Heart right ventricle (tissue), 16 donors: ENCODE measurements at places on chromosomes 3 and 15. TPM values are rescaled to one million over a fixed set of nuclear protein-coding genes. Genes with fewer than 3 reads are reported as not detected.

DNA sequence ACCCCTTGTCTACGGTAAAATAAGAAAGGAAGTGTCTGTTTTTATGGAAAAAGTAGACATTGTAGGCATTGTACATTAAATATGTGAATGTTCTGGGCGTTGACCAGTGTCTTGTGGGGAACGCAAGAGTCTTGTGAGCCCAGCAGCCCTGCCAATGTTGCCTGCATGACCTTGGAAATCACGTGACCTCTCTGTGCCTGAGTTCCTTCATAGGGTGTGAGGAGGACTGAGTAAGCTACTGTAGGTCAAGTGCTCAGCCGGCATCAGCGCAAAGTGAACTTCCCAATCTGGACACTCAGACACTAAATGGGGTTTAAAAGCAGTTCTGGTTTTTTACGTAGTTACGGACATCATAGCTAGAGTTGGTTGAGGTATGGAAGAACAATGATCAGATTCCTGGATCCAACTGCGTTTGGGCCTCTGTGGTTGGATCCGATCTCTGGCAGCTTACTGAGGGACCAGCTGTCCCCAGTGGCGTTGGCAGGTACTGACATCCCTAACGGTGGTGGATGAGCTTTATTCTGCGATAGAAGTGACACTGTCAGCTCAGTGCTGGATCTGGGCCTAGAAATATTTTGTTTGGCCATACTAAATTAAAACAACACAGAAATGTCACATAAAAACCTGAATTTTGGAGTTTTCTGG lies 63.8 kb downstream of the SPSB4 start:
- no peak for DNase-seq

- no peak for DNase-seq
These were observed 645 bp upstream of the SLITRK3 start for GRCh38 chr3:165196577-165197480.

- DNase-seq, result no peak
These were observed 6.9 kb downstream of the MUC13 start for GRCh38 chr3:124927574-124928045.

Gene HIGD2B
- not detected for total RNA-seq

- no peak for DNase-seq
These were observed 271.8 kb upstream of the TPM1 start for GRCh38 chr15:62770752-62771151.

- DNase-seq, result peak; percentile 31
These were observed 65.8 kb downstream of the MB21D2 start for GRCh38 chr3:192851821-192852372.

- DNase-seq, result no peak
These were observed 121.5 kb upstream of the LRRFIP2 start for GRCh38 chr3:37295925-37296324.
